ENCODE measurements at places on chromosomes 11 and 22.
A peak's percentile ranks its signal among the peaks of the same experiment; 100 is the strongest.

DNA sequence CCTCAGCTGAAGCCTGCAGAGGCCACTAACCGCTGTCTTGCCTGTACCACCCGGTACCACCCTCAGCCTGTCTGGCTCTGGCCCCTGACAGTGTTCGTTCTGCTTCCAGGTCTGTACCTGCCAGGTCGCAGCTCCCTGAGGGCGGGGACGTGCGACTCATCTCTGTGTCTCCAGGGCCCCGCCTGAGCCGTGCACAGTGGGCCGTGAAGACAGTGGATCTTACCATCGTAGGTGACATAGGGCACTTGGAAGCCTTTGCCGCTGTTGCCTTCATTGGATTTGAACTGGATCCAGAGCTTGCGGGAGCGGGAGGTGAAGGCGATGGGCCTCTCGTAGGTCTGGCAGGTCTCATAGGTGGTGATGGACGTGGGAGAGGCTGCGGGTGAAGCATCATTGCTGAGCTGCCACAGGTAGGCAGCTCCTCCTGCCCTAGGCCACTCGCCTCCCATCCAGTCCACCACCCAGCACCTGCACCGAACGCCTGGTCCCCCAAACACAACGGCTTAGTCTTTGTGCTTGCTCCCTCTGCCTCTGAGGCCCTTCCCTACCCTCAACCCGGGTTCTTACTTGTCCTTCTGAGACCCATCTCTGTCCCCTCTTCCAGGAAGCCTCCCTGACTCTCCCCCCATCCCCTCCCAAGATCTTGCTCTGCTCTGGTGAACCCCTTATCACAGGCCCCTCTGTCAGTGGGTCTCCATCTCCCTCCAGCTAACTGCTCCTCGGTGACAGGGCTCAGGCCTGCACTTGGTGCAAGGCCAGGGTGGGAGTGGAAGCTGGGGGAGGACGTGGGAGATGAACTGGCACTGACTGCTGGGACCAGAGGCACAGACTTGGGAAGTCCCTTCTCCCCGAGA is 21.1 kb upstream of the TTLL12 start:
- no peak for DNase-seq

DNA sequence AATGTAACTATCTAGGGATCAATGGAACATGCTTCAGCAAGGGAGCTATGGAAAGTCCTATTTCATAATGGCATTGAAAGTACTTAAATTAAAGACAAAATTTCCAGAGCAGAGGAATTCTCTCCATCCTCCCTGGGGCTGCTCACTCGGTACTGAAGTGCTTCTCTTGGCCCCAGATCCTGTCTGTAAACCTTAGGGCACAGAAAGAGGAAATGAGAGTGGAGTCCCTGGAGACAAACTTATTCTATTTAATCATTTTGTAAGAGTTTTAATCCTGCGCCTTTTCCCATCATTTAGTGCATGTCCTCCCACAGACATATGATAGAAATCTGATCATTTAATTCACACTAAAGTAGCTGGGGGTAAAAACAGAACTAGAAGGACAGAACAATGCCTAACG is 20.9 kb upstream of the PAMR1 start:
- DNase-seq, result no peak

GRCh38 chr22:41178425-41178975 is 26.6 kb upstream of the L3MBTL2 start:
- no peak for DNase-seq

- no peak for DNase-seq
Observed at GRCh38 chr11:10519630-10520029, 21.4 kb downstream of the RNF141 start.

- DNase-seq, result no peak
Observed at GRCh38 chr11:16713594-16713993, 24.9 kb upstream of the C11orf58 start.

GRCh38 chr22:19986410-19987341 is 29.9 kb downstream of the ARVCF start:
- peak; percentile 85 for DNase-seq

DNA sequence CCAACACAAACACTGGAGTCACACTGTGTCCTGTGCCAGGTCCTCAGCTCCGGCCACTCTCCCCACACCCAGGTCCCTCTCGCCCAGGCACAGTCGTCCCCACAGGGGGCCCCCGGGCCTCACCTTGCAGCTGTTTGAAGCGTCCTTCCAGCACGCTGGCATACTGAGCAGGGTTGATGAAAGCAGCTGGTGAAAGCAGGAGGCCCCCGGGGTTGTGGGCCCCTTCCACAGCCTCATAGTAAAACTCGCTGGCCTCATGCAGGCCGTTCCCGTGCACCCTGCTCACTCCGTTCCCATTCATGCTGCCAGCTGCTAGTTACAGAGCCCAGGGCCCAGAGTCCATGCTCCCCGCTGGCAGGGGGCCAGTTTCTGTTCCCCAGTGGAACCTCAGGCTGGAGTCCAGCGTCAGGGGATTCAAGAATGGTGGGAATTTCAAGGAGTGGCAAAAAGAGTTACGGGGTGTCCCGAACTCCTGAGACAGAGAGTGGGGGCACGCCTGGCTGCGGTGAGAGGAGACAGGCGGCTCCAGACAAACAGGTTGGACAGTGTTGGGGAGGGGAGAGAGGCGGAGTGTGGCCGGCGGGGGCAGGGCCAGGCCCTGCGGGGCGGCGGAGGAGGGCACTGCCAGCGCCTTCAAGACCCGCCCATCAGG is 10.6 kb downstream of the SPTBN2 start:
- no peak for DNase-seq

DNA sequence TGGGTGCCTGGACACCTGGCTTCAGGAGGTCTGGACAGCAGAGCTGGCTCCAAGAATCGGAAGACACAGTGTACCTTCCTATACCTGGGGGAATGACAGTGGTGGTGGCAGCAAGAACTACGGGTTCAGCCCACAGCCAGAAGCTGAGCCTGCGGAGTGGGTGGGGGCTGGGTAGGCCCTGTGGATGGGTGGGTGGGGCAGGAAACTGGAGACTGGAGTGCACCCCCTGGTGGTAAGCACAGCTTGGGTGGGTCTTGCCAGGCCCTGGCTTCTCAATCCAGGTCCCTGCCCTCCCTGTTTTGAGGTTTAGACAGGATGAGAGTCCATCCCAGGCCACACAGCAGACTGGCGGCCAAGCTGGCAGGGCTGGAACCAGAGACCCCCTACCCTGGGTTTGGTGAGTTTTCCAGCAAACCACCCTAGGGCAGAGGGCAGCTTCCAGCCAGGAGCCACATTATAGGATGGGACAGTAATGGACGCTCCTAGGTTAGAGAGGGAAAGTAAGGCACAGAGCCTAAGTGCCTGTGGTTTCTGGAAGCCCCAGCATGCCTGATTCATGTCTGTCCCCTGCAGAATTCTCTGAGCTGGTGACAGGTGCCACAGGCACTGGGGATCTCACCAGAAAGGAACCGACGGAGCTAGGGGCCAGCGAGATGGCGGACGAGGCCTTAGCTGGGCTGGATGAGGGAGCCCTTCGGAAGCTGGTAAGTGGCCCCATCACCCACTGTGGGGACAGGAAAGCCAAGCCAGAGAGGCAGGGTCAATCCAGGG is 1.7 kb downstream of the SMTN start:
- DNase-seq, result peak; percentile 68

GRCh38 chr22:36617694-36618522 is 85.6 kb downstream of the CACNG2 start:
- DNase-seq, result no peak

DNA sequence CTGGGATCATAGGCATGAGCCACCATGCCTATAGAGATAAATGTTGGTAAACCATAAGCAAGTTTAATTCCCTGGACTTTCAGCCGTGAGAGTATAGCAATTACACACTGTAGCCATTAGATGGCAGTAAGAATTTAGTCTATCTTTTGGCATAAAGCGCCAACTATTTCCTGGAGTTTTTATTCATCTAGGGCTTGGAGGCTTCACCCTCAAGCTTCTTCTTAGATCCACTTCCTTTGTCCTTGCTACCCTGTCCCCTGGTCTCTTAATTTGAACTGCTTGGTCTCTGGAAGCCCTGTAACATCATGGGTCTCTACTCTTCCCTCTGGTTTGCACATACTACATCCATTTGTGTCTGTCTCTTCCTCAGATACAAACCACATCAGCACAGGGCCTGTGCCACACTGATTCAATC is 38.2 kb downstream of the OR10A6 start:
- peak; percentile 55 for DNase-seq

DNA sequence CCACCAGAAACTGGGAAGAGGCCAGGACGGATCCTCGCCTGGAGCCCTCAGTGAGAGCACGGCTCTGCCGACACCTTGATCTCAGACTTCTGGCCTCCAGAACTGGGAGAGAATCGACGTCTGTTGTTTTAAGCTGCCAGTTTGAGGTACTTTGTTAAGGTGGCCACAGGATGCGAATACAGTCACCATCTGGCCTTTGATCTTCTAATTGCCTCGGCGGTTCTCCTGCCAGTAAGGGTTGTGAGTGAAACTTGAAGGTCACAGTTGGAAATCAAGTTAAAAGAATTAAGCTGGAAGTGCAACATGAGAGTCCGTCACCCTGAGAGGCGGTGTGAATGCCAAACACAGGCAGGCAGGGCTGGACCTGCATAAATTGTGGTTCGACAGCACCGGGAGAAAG is 27.9 kb downstream of the PARVB start:
- no peak for DNase-seq

DNA sequence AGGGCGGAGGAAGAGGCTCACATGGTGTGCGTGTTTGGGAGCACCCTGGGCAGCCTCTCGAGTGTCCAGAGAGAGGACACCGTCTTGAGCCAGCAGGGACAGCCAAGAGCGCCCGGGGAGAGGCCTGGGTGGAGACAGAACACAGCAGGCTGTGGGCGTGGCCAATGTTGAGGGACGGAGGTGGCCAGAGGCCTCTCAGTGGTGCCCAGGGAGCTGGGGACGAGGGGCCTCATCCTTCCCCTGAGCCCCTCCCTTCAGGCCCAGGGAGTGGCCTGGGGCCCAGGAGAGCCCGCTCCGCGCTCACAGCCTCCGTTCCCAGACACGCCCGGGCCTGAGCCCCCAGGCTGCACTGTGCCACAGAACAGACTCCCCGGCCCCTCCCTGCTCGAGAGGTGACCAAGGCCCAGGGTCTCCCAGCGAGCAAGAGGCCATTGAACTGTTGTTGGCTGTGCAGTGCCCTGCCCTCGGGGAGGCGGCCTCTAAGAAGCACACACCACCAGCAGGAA is 48.4 kb downstream of the CDKN1C start:
- no peak for DNase-seq

- DNase-seq, result no peak
Observed at GRCh38 chr11:6734616-6735015, 37.2 kb downstream of the OR2AG2 start.

- DNase-seq, result no peak
Observed at GRCh38 chr22:32951807-32952153, 106.4 kb downstream of the SYN3 start.

GRCh38 chr11:131458421-131458820 is 88.0 kb downstream of the NTM start:
- DNase-seq, result no peak

- DNase-seq, result no peak
Observed at GRCh38 chr11:26201411-26201810, 130.5 kb upstream of the ANO3 start.

DNA sequence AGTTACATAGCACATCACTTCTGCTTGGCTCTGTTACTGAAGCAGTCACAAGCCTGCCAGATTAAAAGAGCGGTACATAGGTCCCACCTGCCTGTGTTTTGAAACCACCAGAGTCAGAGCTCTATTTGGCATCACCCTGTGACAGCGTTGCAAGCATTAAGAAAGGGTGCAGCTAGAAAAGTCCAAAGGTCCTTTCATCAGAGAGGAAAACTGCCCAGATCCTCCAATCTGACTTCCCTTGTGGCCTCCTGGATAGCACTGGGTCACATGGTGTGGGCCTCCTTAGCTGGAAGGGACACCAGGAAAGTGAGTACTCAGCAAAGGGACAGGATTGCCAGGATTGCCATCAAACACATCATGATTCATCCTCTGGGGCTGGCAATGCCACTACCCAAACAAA is 22.9 kb downstream of the STX3 start:
- no peak for DNase-seq

GRCh38 chr11:32821917-32822560 is 7.7 kb upstream of the PRRG4 start:
- no peak for DNase-seq

DNA sequence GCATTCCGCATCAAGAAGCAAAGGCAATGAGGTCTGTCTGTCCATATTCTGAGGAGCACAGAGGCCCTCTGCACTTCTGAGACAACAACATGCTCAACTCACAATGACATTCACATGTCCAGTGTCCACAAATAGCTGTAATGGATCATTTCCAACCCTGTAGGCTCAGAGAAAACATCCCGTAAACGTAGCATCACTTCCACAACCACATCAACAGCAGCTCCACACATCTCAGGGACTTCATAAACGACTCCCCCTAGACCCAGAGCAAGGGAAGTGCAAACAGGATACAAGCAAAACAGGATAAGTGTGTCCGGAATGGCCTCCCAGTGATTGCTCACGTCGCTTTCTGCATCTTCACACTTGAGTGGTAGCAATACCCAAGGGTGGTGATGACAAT is 100.2 kb downstream of the SYN3 start:
- DNase-seq, result no peak

DNA sequence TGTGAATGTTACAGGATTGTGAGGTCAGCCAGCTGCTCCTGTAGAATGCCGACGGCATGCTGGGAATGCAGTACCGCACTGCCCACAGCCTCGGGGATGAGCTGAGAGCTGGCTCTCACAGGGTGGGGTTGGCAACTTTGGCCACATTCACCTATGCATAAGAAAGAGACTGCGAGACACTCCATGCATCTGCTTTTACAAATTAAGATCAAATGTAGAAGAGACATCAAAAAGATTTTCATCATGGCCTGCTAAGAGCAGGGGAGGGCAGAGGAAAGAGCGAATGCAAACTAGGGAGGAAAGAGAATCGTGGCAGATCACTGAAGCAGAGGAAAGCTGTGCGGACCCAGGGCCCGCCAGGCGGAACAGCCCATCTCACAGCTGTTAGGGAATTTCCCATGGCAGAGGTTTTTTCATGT is 49.8 kb upstream of the SPATA19 start:
- no peak for DNase-seq

GRCh38 chr11:40444151-40444550 is 1015.3 kb downstream of the LRRC4C start:
- DNase-seq, result no peak

DNA sequence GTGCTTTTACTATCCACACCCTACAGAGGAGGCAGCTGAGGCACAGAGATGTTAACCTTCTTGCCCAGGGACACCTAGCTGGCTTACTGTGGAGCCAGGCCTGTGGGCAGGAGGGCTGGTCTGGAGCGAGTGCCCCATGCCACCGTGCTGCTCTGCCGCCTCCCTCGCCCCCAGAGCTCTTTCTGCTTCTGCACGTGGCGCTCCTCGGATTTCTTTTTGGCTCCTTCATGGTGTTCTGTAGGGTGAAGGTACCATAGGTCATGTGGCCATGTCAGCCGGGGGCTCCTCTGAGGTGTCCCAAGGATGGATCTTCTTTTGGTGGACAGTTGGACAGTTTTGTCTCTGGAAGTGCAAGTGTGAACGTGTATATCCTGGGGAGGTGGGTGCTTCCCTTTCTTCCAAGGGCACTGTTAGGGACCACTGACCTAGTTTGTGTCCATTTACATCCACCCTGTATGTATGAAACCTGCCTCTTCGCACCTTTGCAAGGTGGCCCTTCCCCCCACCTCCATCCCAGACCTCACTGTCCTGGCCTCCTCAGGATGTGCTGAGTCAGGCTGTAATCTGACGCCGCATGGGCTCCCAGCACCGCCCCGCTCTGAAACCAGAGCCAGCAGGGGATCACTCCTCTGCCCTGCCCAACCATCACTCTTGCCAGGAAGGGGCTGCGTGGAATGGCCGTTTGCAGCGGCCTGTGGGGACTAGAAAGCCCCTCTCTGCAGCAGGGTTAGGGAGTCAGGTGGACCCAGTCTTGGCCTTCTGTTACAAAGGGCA is 31.7 kb downstream of the POLR3H start:
- no peak for DNase-seq
